Activated B cell treated with CpG ODN at 0.5 μM for 24 hours (primary cell): ENCODE measurements at places on chromosomes 12 and 14.

DNA sequence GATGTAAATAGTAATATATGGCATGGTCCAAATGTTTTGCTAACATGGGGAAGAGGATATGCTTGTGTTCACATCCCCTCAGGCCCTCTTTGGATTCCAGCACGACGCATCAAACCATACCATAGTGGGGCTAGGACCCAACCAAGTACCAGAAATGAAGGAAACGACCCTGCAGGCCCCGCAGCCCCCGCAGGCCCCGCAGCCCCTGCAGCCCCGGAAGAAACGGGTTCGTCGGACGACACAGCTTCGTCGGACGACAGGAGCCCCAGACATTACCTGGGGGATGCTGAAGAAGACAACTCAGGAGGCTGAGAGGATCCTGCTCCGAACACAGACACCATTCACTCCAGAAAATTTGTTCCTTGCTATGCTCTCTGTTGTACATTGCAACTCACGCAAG lies 119.9 kb downstream of the PPHLN1 start:
- no peak overlapping the region for H3K27ac ChIP-seq
- no peaks in the 10 kb centered on the region for H3K27me3 ChIP-seq
- no peak for DNase-seq
- H3K36me3 ChIP-seq, result peaks cover 75% of the 10 kb centered on the region

- no peak overlapping the region for H3K4me3 ChIP-seq
- H3K4me1 ChIP-seq, result no peaks in the 10 kb centered on the region
- DNase-seq, result no peak
Measured at GRCh38 chr12:84702001-84702400, 210.6 kb downstream of the SLC6A15 start.

- no peaks in the 10 kb centered on the region for H3K36me3 ChIP-seq
- no peak overlapping the region for H3K4me3 ChIP-seq
- H3K27ac ChIP-seq, result no peak overlapping the region
- DNase-seq, result no peak
- H3K4me1 ChIP-seq, result no peaks in the 10 kb centered on the region
Measured at GRCh38 chr12:84955298-84955697, 42.7 kb upstream of the SLC6A15 start.

GRCh38 chr12:110235383-110235782 lies 45.7 kb upstream of the ATP2A2 start:
- no peak overlapping the region for H3K4me3 ChIP-seq
- peaks cover 7% of the 10 kb centered on the region for H3K4me1 ChIP-seq
- DNase-seq, result no peak
- H3K27me3 ChIP-seq, result peaks cover 5% of the 10 kb centered on the region
- H3K27ac ChIP-seq, result no peak overlapping the region

DNA sequence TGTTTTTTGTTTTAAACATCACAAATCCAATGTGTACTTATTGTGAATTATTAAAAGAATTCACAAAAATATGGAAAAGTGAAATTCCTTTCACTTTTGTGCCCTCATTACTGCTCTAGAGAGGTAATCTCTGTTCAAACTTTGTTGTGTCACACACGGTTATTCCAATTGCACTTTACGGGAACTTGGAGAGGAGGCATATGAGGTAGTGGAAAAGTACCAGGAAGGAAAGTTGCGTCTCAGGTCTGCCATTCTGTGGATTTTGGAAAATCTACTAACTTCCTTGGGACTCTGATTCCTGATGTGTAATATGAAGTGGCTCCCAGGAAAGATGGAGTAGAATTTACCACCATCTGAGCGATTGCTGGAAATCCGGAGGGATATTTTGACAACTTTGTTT lies 90.9 kb upstream of the DCN start:
- H3K27ac ChIP-seq, result no peak overlapping the region
- H3K36me3 ChIP-seq, result no peaks in the 10 kb centered on the region
- H3K27me3 ChIP-seq, result no peaks in the 10 kb centered on the region
- no peaks in the 10 kb centered on the region for H3K4me1 ChIP-seq
- no peak for DNase-seq

DNA sequence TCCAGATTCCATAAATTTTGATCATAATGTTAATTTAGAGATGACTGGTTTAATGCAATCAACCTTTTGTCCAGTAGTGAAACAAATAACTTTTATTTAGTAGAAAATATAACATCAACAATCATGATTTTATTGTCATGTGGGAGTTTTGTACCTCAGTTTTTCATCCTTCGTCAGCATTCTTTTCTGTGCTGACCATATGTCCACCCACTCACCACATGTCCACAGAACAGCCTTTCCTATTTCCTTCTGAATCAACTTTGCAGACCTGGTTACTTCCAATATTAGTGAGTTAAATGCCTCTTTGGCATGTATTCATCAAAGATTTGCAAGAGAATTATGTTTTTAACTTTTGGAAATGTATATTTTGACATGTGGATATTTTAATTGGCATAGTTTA lies 36.8 kb upstream of the CNTN1 start:
- no peak overlapping the region for H3K4me3 ChIP-seq
- no peak for DNase-seq
- H3K27me3 ChIP-seq, result no peaks in the 10 kb centered on the region
- no peaks in the 10 kb centered on the region for H3K4me1 ChIP-seq
- H3K36me3 ChIP-seq, result no peaks in the 10 kb centered on the region
- H3K27ac ChIP-seq, result no peak overlapping the region

DNA sequence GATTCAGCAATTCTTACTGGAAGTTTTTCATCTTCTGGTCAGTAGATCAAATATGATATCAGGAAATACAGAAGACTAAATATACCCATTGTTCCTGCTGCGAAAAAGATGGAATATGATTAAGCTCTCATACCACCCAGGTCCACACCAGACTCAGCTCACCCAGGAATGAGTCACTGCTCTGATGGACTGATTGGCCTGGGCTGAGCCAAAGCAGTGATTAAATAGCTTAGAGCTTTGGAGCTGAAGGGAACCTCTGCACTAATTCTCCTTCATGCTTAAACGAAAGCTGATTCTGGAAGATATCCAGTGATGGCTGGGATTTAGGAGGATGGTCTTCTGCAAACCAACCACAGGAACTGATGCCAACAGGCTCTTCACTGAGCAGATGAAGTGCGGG lies 62.0 kb upstream of the SYT1 start:
- DNase-seq, result no peak
- H3K36me3 ChIP-seq, result no peaks in the 10 kb centered on the region
- no peak overlapping the region for H3K27ac ChIP-seq
- H3K4me1 ChIP-seq, result no peaks in the 10 kb centered on the region
